ENCODE measurements at places on chromosomes 11 and 22. TPM values are rescaled to one million over a fixed set of nuclear protein-coding genes. Genes with fewer than 3 reads are reported as not detected.

GRCh38 chr11:87281496-87281895, 243.8 kb downstream of the TMEM135 start:
- peak overlapping the region; percentile 3 for H3K27ac ChIP-seq
- no peak for DNase-seq
- no peak overlapping the region for H3K4me3 ChIP-seq
- H3K4me1 ChIP-seq = peaks cover 6% of the 10 kb centered on the region
- H3K27me3 ChIP-seq = peaks cover 2% of the 10 kb centered on the region

The MED19 gene
- total RNA-seq = 20.5 TPM

- no peak overlapping the region for H3K27ac ChIP-seq
- no peak overlapping the region for H3K4me3 ChIP-seq
These were observed 304.1 kb downstream of the GUCY1A2 start for GRCh38 chr11:106714199-106714598.

The TMA7B gene
- 1.0 TPM for total RNA-seq

GRCh38 chr22:46483353-46483752, 54.1 kb downstream of the CELSR1 start:
- no peaks in the 10 kb centered on the region for H3K36me3 ChIP-seq
- H3K4me3 ChIP-seq = no peak overlapping the region

The TSPO gene
- total RNA-seq = 38.9 TPM

The UBQLN3 gene
- 1.1 TPM for total RNA-seq

The HBB gene
- total RNA-seq = not detected

DNA sequence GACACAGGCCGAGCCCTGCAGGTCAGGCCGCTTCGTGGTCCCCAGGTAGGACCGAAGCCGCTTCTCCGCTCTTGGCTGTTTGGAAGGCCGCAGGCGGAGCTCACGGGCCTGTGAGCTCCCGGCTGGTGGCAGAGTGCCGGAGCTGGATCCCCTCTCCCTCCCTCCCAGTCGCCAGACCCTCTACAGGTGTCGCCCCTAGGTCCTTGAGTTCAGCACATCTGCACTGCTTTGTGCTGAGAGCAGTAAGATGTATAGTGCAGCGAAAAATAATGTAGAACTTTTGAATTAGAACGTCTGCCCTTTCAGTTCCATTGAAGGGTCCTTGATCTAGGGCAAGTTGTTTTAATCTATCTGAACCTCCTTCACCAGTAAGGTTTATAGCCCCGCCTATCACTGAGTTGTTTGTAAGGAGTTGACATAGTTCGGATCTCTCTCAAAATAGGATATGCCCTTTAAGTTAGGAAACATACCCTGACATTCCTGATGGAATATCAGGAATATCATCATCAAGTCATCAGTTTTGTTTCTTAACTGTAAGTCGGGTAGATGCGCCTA, 419 bp downstream of the ANKRD49 start:
- H3K36me3 ChIP-seq = peaks cover 8% of the 10 kb centered on the region
- no peak for DNase-seq
- H3K27me3 ChIP-seq = peaks cover 2% of the 10 kb centered on the region
- peak overlapping the region; percentile 96 for H3K27ac ChIP-seq
- H3K4me1 ChIP-seq = peaks cover 12% of the 10 kb centered on the region

DNA sequence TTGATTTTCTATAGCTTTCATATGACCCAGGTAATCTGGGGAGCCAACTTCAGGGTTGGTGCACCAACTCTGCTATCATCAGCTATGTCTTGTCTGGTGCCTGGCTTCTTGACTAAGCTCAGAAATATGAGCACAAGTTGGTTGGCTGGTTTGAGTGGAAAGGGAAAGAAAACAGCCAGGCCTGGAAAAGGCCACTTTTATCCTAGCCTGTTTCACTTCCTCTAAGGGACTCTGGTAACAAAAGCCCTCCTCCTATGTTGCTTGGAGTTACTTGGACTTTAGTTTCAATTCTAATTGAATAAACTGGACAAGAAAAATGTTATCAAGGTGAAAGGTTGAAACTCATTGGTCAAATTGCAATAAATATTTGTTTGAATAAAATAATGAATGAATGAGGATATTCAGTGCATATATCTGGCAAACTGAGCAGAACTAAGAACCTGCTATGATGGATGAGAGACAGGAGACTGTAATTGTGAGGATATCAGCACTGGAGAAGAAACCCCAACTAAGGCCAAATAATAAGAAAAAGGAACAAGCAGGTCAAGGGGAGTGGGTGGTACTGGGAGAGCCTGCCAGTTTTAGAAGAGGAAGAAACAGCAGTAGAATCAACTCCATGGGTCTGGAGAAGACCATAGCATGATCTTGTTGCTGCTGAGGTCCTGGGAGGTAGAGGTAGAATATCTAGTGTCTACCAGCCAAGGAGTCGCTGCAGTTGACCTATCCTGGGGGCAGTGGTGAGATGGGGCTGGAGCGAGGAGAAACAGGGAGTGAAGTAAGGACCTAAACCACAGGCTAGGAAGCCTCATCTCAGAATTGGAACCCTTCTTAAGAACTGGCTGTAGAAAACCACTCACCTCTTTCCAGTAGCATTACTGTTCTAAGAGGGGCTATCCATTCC, 8.2 kb downstream of the ROBO4 start:
- H3K4me3 ChIP-seq = no peak overlapping the region
- H3K36me3 ChIP-seq = peaks cover 37% of the 10 kb centered on the region
- DNase-seq = no peak
- peaks cover 1% of the 10 kb centered on the region for H3K27me3 ChIP-seq
- peaks cover 27% of the 10 kb centered on the region for H3K4me1 ChIP-seq

DNA sequence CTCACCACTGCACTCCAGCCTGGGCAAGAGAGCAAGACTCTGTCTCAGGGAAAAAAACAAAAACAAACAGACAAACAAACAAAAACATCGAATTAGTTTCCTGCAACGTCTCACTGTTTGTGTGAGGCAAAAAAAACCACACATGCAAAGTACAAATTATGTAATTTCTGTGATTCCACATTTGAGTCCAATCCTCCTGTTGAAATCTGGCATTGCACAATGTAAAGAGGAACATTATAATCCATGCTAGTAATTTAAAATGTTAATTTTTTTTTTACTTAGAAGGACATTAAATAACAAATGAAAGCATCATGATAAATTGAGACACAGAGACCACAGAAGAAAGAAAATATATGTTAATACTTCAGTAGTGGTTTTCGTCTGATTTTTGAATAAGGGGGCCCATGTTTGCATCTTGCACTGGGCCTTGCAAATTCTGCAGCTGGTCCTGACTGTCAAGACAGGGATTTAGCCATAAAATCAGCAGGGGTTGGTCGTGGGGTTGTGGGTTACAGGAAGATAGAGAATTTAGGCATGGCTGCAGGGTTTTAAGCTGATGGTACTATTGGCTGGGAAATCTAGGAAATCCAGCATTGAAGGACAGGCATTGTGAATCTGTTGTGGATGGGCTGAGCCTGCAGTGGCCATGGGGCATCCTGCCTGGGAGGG, 102.6 kb upstream of the ALDH3B2 start:
- H3K4me1 ChIP-seq = peaks cover 16% of the 10 kb centered on the region
- no peaks in the 10 kb centered on the region for H3K36me3 ChIP-seq
- DNase-seq = no peak
- H3K27me3 ChIP-seq = no peaks in the 10 kb centered on the region
- peak overlapping the region; percentile 40 for H3K4me3 ChIP-seq

- peaks cover 16% of the 10 kb centered on the region for H3K36me3 ChIP-seq
- H3K4me3 ChIP-seq = no peak overlapping the region
- DNase-seq = no peak
- no peak overlapping the region for H3K27ac ChIP-seq
- H3K4me1 ChIP-seq = peaks cover 3% of the 10 kb centered on the region
These were observed 28.4 kb downstream of the RELT start for GRCh38 chr11:73404506-73405145.

DNA sequence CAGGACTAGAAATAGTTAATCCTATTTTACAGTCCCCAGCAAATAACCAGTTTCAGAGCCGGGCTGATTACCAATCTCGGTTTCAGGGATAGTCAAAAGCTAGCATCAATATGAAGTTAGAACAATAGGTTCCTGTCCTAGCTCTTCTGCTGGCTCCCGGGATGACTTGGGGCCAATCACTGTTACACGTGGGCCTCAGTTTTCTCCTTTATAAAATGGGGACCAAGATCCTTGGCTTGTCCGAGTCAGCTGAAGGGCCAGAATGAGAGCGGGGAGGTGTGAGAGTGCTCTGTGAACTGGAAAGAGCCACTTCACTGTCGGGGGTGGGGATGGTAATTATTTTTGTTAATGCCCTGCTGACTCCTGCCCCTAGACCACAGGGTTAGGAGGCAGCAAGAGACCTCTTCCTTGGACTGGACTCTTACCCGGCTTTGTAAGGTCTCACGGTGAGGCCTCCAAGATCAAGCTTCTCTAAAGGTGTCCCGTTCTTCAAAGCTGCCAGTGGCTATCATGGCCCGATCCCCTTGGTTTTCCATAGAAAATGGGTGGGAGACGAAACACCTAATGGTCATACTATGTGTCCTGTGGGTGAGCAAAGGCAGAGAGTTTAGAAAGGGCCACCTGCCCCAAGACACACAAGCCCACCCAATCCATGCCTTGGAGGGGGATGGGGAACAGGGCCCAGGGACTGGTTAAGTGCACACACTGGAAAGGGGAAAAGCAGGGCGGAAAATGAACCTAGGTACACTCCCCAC, 1.4 kb downstream of the UCP2 start:
- no peak for DNase-seq
- H3K4me3 ChIP-seq = peak overlapping the region; percentile 91
- H3K4me1 ChIP-seq = peaks cover 31% of the 10 kb centered on the region
- peaks cover 12% of the 10 kb centered on the region for H3K36me3 ChIP-seq
- H3K27ac ChIP-seq = no peak overlapping the region
- peaks cover 13% of the 10 kb centered on the region for H3K27me3 ChIP-seq

DNA sequence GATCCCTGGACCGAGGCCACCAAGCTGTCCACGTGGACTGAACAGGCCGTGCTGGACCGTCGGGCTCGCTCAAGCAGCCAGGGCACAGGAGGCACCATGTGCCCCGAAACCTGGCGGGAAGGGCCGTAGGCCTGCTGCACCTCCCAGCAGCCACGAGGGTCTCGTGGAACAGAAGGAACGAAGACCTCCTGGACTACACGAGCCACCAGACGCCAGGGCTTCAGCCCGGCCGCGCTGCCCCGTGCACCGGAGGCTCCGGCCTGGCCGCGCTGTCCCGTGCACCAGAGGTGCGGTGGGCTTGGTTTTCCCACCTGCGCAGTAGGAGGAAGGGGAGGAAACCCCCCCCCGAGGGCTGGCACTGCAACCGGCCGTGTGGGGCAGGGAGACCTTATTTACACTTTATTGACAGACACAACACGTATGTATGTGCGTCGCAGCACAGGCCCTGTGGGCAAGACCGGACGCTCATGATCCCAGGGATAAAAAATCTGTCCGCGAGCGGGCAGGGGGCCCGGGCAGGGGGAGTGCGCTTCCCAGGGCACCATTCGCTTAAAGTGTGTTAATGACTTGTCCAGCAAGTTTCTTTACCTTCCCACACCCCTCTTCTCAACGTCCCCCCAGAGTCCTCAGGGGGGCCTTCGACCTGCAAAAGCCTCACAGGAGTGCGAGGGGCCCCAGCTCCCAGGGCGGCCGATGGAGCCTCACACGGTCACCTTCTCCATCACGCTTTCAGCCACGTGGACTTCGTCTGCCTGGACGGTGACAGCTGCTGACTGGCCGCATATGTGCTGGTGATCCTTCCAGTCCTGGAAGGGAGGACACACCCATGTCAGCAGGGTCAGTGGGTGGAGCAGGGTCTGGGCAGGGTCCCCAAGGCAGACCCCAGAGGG, 7.0 kb downstream of the DRD4 start:
- DNase-seq = no peak
- peaks cover 7% of the 10 kb centered on the region for H3K36me3 ChIP-seq
- H3K4me3 ChIP-seq = no peak overlapping the region
- no peak overlapping the region for H3K27ac ChIP-seq

- H3K36me3 ChIP-seq = peaks cover 33% of the 10 kb centered on the region
- H3K4me3 ChIP-seq = peak overlapping the region; percentile 37
These were observed 39.7 kb downstream of the FLI1 start for GRCh38 chr11:128733440-128734102.

GRCh38 chr11:102703826-102704493, 1.6 kb downstream of the MMP27 start:
- H3K4me3 ChIP-seq = no peak overlapping the region
- no peak for DNase-seq
- H3K4me1 ChIP-seq = peaks cover 9% of the 10 kb centered on the region
- no peaks in the 10 kb centered on the region for H3K27me3 ChIP-seq

DNA sequence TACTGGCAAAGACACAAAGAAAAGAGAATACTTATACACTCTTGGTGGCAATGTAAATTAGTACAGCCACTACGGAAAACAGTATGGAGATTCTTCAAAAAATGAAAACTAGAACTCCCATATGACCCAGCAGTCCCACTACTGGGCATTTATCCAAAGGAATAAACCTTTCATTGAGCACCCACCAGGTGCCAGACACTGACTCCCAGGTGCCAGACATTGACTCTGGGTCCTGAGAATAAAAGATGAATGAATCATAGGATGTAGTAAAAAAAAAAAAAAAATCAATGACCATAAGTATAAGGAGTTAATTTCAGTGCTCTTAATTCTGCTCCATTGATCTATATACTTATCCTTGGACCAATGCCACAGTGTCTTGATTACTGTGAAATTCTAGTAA, 28.2 kb downstream of the HEPHL1 start:
- H3K4me3 ChIP-seq = no peak overlapping the region
- no peaks in the 10 kb centered on the region for H3K27me3 ChIP-seq
- H3K36me3 ChIP-seq = no peaks in the 10 kb centered on the region
- DNase-seq = no peak
- H3K27ac ChIP-seq = no peak overlapping the region

The TYR gene
- total RNA-seq = not detected

The FGF19 gene
- total RNA-seq = not detected

DNA sequence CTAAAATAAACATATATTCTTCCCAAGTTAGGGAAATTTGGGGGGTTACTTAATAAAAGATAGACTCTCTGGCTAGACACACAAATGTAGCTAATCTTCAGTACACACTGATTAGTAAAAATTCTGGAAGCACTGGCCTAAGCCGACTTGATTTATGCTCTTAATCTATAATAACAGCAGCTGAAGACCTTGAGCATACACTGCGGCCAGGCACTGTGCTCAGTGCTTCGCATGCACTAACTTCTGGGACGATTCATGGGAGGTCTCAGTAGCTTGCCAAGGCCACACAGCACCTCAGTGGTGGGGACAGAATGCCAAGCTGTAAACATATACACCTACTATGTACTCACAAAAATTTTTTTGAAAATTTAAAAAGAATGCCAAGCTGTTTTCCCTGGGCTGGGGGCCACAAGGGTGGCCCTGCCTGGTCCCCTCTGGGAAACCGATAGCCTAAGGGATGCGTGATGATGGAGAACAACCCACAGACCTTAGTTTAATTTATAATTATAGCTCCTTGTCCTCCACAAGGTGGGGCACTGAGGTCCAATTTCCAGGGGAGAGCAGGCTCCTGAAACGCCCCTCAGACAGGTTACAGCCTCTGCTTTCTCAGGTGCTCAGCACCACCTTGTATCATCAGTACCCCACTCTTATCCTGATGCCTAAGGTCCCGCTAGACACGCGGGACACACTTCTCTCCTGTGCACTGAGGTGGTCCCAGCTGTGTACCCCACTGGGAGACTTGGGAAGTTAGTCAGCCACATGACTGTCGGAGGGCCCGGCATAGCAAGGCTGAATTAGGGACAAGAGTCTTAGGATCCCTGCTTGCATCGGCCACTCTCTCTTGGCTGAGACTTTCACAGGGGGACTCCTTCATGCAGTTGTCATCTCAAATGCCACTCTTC, 20.1 kb downstream of the SERPIND1 start:
- no peak overlapping the region for H3K4me3 ChIP-seq
- DNase-seq = no peak
- no peak overlapping the region for H3K27ac ChIP-seq
- peaks cover 9% of the 10 kb centered on the region for H3K27me3 ChIP-seq

- DNase-seq = no peak
- no peak overlapping the region for H3K4me3 ChIP-seq
These were observed 10.8 kb upstream of the CD81 start for GRCh38 chr11:2366276-2366675.

The GRM5 gene
- 0.28 TPM for total RNA-seq

All from endothelial cell (in vitro differentiated cells).